ENCODE measurements at places on chromosomes 3 and 15. TPM values are rescaled to one million over a fixed set of nuclear protein-coding genes. Genes with fewer than 3 reads are reported as not detected.

The TMEM212 gene
- total RNA-seq, result not detected

The INO80 gene
- total RNA-seq, result 35.5 TPM

The STAC gene
- total RNA-seq, result 6.5 TPM

The RTP3 gene
- not detected for total RNA-seq

The TRIM42 gene
- total RNA-seq, result not detected

The TMEM158 gene
- total RNA-seq, result 19.6 TPM

The SPTBN5 gene
- total RNA-seq, result 0.41 TPM

The HDC gene
- total RNA-seq, result under 0.01 TPM

The WDR72 gene
- under 0.01 TPM for total RNA-seq

The LRRC28 gene
- 24.9 TPM for total RNA-seq

The PSTPIP1 gene
- 0.41 TPM for total RNA-seq

The THUMPD3 gene
- total RNA-seq, result 79.1 TPM

The CORO2B gene
- 19.2 TPM for total RNA-seq

The FBXW12 gene
- total RNA-seq, result 1.6 TPM

The RGMA gene
- total RNA-seq, result 6.1 TPM

The FAH gene
- 2.9 TPM for total RNA-seq

The SEMA3F gene
- total RNA-seq, result 9.4 TPM

The DZIP1L gene
- 4.5 TPM for total RNA-seq

Measured in frontal cortex (tissue), 4 donors.